T-helper 9 cell (primary cell): ENCODE measurements at places on chromosomes 1 and 21.

DNA sequence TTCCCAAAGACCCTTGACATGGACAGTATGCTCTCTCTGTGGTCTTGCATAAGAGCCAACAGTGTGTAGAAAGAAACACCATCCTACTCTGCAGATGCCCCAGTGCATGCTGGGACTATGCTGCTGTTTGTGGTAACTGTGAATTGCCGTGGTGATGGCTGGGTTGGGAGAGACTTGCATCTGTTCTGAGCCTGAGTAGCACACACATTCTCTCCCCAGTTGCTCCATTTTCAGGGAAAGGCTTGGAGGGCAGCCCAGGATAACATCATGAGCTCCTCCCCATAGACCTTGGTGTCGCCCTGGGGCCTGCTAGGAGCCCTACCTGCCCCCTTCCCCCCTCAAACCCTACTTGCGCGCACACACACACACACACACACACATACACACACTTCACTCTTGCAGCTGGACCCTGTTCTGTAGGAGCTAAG is 120.9 kb upstream of the IPO9 start:
- no peak for DNase-seq

- no peak for DNase-seq
Observed at GRCh38 chr1:39352881-39353280, 138.6 kb upstream of the BMP8A start.

- no peak for DNase-seq
Observed at GRCh38 chr1:102580806-102581205, 527.5 kb downstream of the COL11A1 start.

DNA sequence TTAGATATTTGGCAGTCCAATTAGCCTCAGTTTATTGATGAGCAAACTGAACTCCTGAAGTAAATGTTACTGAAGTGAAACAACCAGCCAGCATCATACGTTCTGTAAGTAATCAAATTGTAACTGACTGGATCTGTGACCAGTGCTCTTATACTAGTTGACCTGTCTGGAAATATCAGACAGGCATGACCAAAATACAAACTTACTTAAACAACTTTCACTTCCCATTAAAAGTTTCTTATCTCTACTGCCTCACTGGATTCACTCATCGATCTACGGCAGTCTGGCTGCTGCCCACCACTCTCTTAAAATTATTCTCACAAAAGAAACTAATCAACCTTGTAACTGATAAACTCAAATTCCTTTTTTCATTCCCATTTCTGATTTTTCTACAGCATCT is 56.4 kb downstream of the WDR3 start:
- no peak for DNase-seq

DNA sequence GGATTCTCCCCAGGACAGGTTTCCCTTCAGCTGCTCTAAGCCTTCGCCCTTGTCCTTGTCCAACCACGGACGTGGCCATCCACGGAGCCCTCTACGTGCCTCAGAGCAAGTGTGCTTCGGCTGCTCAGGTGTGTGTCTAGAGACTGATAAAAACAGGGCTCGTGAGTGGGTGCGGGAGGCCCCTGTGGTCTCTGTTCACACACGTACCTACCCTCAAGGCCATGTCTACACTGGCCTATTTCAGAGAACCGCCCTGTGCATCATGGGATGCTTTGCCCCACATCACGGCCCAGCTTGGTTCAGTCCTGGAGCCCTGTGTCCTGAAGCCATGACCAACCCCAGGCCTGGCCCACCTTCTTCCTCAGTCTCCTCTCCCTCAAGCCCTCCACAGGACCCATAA is 24.6 kb upstream of the RUNX3 start:
- DNase-seq = no peak

DNA sequence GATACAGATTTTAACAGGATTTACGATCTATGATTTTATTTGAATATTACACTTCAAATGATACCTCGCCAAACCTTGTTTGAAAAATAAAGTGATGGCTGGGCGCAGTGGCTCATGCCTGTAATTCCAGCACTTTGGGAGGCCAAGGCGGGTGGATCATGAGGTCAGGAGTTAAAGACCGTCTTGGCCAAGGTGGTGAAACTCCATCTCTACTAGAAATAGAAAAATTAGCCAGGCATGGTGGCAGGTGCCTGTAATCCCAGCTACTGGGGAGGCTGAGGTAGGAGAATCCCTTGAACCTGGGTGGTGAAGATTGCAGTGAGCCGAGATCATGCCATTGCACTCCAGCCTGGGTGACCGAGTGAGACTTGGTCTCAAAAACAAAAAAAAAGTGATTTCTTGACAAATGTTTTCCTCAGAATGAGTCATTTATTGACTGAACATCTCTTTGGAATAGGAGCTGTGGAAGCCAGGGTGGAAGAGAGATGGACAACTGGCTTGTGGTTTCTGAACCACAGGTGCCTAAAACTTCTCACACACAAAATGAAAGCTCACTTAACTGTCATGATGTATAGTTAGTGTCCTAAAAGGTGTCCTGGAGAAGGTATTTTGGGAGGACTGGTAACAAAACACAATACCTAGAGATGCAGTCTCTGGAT is 11.9 kb downstream of the PKNOX1 start:
- no peak for DNase-seq

- no peak for DNase-seq
Observed at GRCh38 chr1:37553598-37553926, 531 bp downstream of the SNIP1 start.
